ENCODE measurements at places on chromosomes 4 and X.

- DNase-seq, result no peak
Measured at GRCh38 chr4:53717064-53717549, 125.8 kb upstream of the LNX1 start.

DNA sequence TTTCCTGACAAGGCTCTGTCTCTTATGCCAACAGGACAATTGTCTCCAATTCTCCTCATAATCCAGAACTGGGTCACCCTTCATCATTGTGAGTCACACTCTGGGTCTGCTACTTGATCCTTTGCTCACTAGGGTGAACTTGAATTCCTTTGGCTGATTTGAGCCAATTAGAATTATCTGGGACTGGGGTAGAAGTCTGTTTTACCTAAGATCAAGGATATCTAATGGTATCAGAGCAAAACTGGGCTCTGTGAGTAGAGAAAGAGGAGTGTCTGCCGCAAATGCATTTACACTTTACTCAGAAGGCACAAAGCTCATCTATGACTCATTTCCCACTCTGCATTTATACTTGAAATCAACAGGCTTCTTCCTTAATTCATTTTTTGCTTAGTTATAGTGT lies 72.6 kb downstream of the PITX2 start:
- DNase-seq, result no peak

GRCh38 chrX:70043685-70044084 lies 6.1 kb downstream of the AWAT2 start:
- DNase-seq, result no peak

DNA sequence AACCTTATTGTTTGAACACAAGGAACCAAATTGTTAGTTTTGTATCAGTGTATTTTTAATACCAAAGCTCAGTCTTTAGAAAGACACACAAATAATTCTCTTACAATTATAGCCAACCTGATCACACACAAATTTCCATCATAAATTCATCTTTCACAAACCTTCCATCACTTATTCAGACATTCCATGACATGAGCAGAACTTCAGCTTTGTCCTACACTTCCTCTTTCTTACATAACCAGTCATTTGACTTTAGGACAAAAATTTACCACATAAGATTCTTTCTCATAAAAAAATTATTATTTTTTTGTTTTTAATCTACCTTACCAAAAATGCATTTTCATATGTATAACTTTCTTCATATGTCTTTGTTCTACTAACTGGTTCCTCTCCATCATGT lies 312.2 kb downstream of the GALNTL6 start:
- no peak for DNase-seq

DNA sequence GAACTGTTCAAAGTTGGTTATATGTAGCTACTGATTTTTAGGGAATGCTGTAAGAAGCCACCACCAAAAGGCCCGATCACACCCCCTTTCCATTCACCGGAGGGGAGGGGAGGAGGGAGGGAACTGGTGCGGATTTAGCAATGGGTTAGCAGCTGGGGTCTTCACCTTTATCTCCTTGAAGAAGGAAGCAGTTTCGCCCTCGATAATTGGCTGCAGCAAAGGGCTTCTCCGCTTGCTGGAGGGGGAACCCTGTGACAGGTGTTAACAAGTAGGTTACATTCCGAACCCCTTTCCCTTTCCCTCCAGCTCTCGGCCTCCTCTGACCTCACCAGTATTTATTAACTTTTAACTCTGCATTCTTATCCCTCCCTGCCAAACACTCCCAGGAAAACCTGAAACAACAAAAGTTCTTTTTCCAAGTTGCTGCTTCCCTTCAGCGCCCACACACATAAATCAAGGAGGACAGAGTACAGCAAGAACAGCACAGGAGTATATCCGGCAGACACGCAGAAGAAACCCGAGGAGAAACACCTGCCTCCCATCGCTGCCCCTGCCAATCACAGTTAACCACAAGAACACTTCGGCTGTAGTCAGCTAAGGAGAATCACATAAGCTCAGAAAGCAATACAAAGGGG lies 39.8 kb upstream of the NAP1L5 start:
- DNase-seq, result no peak

GRCh38 chrX:154525606-154526490 lies 9.8 kb upstream of the FAM3A start:
- no peak for DNase-seq

- DNase-seq, result no peak
Measured at GRCh38 chrX:65600106-65600505, 65.5 kb upstream of the LAS1L start.

DNA sequence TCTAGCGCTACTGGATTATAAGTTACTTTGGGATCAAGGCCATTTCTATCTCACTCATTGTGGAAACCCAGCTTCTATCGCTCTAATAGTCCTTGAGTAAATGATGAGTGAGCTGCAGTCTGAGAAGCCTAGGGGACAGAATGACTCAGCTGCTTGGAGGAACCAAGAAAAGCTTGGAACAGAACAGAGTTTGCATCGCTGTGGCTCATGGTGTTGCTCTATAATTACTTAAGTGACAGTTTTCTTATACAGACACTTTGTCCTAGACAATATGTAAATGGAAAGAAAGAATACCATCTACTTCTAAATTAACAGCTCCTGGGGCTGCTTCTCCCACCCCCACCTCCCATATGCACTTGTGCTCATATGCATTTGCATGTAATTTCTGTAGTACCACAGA lies 156.9 kb downstream of the SLIT2 start:
- no peak for DNase-seq

- no peak for DNase-seq
Measured at GRCh38 chr4:101953949-101954348, 163.4 kb downstream of the BANK1 start.

GRCh38 chr4:122900314-122900713 lies 22.1 kb downstream of the NUDT6 start:
- DNase-seq, result no peak

- no peak for DNase-seq
Measured at GRCh38 chr4:20418861-20419451, 167.3 kb downstream of the SLIT2 start.

DNA sequence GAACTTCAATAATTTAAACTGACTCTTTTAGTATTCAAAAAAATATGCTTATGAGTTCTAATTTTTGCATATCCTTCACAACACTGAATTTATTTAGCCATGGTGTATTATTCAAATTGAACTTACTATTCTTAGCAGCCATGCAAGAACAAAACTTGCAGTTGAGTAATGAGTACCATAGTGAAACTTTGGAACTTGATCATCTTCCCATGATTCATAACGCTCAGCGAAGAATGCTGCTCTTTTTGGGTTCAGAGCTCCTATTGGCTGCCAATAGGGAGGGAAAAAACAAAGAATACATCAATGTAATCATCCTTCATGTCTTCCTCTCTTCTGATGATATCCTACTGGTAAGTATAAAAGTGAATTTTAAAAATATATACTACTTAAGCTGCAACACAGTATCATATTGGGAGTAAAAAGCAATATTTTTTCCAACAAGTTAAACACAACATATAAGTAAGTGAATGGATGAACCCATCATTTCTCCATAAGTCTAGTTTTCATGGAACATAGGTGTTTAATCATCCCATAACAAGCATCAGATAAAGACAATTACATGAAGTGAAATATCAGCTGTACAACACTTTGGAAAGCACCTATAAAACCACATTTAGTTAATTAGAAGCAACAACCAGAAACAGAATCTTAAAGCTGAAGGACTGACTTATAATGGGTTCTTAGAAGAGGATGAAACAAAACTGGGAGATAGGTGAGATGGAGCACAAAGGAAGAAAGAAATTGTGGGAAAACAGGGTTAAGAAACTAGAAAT lies 145.2 kb upstream of the MAB21L2 start:
- DNase-seq, result no peak

DNA sequence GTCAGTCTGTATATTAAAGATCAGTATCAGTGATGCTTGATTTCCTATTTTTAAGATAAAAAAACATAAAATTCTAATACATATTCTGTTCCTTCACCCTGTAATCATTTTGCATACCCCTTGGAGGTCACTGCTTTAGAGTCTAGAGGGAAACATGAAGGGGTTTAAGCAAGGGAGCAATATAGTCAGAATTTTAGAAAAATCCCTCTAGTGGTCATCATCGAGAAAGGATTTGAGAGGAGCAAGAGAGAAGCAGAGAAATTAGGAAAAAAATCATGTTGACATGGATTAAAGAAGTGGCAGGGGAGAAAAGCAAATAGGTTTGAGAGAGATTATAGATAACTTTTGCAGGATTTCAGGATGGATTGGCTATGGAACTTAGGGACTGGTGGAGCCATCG lies 11.1 kb downstream of the APEX2 start:
- no peak for DNase-seq

DNA sequence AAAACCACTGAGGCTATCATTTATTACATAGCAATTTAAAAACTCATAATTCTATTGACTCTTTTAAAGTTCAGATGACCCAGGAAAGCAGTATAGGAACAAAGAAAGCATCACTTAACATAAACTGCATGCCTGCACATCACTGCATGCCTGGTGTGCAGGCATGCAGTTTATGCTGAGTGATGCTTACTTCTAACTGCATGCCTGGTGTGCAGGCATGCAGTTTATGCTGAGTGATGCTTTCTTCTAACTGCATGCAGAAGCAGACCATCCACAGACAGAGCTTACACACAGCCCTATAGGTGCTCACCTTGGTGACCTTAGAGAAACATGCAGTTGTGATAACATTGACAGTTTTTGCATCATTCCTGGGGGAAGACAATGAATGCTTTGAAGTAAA lies 17.0 kb downstream of the SDAD1 start:
- DNase-seq, result no peak

DNA sequence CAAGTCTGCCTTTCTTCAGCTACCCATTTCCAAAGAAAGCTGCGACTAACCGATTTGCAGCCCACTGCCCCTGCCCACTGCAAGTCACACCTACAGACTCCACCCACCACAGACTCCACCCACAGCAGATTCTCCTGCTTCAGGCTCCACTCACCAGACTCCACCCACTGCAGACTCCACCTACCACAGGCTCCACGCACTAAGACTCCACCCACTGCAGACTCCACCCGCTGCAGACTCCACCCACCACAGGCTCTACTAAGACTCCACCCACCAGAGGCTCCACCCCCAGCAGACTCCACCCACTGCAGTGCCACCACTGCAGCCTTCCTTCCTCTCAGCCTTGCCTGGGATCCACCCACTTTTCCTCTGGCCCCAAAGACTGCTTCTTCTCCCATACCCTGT lies 41.3 kb downstream of the ABLIM2 start:
- peak; percentile 47 for DNase-seq

DNA sequence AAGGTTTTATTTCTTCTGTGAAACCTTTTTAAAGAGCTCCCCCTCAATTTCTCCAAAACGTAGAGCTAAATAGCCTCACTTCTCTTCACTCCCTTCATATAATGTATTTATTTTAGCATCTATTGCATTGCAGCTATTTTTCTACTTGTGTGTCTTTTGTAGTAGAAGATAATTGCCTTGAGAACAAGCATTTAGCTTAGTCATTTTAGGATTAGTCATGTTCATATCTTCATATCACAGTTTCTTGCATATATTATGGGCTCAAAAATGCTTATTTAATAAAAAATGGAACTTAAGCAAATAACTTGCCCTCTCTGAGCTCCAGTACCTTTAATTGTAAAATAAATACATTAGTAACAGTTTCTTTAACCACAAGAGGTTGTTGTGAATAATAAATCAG lies 72.1 kb upstream of the SPANXC start:
- no peak for DNase-seq

GRCh38 chr4:186722796-186723291 lies 812 bp downstream of the FAT1 start:
- peak; percentile 49 for DNase-seq

GRCh38 chr4:83080561-83080960 lies 34.0 kb downstream of the PLAC8 start:
- DNase-seq, result no peak

- DNase-seq, result no peak
Measured at GRCh38 chr4:52408032-52408431, 251.1 kb downstream of the USP46 start.

DNA sequence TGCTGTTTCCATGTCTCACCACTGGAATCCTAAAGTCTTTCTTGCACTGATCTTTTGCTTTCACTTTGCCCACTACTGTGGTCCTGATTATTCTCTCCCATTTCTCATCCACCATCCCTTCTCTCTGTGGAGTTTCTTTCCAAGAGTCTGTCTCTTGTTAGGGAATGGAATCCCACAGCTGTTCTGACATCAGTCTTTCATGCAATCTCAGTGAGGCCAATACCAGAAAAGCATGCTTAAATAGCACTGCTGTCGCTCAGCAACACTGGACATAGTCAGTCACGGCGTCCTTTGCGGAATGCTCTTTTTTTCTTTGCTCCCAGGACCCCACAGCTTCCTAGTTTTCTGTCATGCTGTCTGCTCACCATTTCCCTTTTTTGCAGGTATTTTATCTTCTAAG lies 20.1 kb downstream of the SLITRK4 start:
- DNase-seq, result no peak

DNA sequence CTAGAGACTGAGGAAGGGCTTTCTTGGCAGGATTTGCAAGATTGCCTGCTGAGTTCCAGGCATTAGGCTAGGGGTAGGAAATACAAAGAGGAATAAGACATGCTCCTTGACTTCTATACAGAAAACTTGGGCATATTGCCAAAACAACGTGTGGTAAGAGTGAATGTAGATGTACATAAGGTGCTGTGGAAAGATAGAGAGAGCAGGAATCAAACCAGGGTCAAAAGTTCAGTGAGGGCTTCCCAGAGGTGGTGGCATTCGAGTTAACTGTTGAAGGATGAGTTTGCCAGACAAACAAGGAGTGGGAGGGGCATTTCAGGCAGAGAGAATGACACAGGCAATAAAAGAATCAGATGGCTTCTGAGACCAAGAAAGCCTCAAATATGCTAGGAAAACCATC lies 187.9 kb downstream of the KDR start:
- DNase-seq, result no peak

DNA sequence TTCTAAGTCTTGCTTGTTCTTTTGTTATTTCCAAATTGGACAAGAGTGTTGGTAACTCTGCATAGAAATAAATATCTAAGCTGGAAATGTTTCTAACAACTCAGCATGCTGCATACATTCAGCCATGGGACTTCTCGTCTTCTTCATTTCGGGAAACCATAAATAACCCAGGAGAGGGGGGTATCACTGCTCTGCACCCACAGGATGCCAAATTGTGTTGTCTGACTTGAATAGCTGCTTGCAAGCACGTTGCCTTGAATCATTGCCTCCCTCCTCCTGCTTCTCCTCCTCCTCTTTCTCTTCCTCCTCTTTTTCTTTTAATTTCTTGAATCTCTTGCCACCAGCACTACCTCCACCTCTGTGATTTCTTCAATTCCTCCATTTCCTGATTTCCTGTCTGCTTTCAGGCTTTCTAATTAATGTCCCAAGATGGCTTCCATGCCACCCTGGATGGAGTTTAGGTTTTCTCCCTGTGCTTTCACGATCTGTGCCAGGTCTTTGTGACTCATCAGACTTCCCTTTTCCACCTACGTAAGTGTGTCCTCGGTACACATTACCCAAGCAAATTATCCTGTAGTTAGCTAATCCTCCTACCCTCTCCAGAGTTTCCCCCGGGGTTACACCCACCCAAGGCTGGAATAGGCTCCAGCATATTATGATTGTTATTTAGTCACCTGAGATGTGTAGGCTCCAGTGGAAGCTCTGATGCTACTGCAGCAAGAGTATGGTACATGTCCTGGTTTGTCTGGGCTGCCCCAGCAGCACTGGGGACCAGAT lies 122.6 kb upstream of the VCX3B start:
- no peak for DNase-seq

Measured in left cardiac atrium (tissue), 4 donors.